ENCODE measurements at places on chromosomes 5 and 9. TPM values are rescaled to one million over a fixed set of nuclear protein-coding genes. Genes with fewer than 3 reads are reported as not detected.

DNA sequence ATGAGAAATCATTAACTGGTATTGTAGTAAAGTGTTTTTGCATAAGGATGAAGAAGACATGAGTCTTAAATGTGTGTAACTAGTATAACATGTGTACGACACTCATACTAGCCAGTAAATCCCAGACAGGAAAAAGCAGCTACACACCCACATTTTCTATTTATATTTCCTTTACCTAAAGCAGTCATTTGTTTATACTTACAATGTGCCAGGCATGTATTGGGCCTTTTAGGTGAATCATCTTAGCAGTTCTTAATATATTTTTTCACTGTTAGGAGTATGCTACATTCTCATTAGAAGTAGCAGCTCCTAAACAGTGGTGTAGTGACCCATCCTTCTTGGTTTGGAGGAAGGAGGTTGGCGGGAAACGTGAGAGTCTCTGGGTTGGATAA is 55.8 kb upstream of the TMC1 start:
- no peaks in the 10 kb centered on the region for H3K36me3 ChIP-seq
- no peaks in the 10 kb centered on the region for H3K27me3 ChIP-seq
- H3K4me3 ChIP-seq = no peak overlapping the region
- DNase-seq = peak; percentile 78

The PCDHB13 gene
- 0.18 TPM for total RNA-seq

DNA sequence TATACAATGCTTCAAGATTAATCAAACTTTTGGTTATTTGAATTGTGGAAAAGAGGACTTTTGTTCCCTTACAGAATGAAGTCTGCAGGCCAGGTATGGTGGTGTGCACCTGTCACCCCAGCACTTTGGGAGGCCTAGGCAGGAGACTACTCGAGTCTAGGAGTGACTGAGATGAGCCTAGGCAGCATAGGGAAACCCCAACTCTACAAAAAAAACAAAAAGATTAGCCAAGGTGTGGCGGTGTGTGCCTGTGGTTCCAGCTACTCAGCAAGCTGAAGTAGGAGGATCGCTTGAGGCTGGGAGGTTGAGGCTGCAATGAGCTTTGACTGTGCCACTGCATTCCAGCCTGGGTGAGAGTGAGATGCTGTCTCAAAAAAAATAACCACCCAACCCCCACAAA is 9.3 kb downstream of the CCNH start:
- no peak overlapping the region for H3K4me3 ChIP-seq
- no peaks in the 10 kb centered on the region for H3K4me1 ChIP-seq
- no peak for DNase-seq

- no peak for DNase-seq
- peak overlapping the region; percentile 65 for H3K27ac ChIP-seq
- H3K4me1 ChIP-seq = peaks cover 17% of the 10 kb centered on the region
- H3K27me3 ChIP-seq = no peaks in the 10 kb centered on the region
- peaks cover 5% of the 10 kb centered on the region for H3K36me3 ChIP-seq
These were observed 410 bp downstream of the GLIPR2 start for GRCh38 chr9:36136894-36137391.

The TPRN gene
- 1.7 TPM for total RNA-seq

DNA sequence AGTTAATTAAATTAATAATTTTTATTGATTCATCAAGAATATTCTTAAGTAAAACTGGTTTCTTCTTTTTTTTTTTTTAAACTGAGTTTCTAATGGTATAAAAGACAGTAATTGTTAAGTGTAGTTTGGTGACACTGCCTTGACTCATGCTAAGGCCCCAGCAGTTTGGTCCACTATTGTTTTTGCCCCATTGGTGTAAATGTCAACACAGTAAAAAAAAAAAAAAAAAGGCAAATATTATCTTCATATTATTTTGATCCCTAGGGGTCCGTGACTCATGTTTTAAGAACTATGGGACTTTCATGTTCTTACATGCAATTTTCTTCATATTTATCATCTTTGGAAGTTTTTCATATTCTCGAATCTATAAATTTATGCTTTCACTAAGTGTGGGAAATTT is 29.2 kb upstream of the JAK2 start:
- no peaks in the 10 kb centered on the region for H3K36me3 ChIP-seq
- H3K27ac ChIP-seq = no peak overlapping the region
- H3K4me1 ChIP-seq = no peaks in the 10 kb centered on the region
- DNase-seq = peak; percentile 28

- H3K4me3 ChIP-seq = no peak overlapping the region
- no peak overlapping the region for H3K27ac ChIP-seq
- DNase-seq = no peak
- no peaks in the 10 kb centered on the region for H3K36me3 ChIP-seq
These were observed 196.5 kb downstream of the GADD45G start for GRCh38 chr9:89801341-89801740.

The ACTBL2 gene
- total RNA-seq = 1.7 TPM

The LIFR gene
- total RNA-seq = 10.4 TPM

- H3K4me1 ChIP-seq = no peaks in the 10 kb centered on the region
- no peak for DNase-seq
- H3K4me3 ChIP-seq = no peak overlapping the region
- H3K27me3 ChIP-seq = peaks cover 4% of the 10 kb centered on the region
These were observed 27.6 kb upstream of the RNF130 start for GRCh38 chr5:180098991-180099732.

The MELK gene
- total RNA-seq = 27.4 TPM

DNA sequence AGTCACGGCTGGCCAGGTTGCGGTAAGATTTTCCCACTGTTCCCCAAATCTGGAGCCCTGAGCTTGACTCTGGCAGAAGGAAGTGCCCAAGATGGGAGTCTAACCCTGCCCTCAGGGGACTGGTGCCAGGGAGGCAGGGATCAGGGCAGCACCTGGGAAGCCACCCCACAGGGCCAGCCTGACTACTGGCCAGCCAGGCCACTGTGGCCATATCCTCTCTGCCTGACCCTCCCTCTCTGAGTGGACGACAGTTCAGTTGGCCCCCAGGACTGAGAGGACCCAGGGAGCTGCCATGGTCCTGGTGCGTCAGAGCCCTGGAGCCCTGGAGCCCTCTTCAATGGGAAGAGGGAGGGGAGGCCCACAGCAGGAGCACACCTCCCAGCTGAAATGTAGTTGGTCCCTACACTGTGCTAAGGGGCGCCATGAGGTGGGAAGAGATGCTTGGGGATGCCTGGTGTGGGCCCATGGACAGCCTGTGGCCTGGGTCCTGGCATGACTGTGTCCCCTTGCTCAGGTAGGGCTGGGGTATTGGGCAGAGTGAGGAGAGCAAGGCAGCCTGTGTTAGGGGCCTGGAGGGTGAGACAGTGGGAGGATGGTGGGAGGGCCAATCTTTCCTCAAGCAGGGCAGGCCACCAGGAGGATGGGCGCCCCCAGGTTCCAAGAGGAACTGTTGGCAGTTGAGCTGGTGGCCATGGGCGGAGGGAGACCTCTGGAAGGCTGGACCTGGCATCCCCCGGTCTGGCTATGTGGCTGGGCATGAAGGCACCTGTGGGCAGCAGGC is 81.1 kb downstream of the PHF2 start:
- H3K27ac ChIP-seq = no peak overlapping the region
- no peak overlapping the region for H3K4me3 ChIP-seq
- peaks cover 44% of the 10 kb centered on the region for H3K36me3 ChIP-seq
- no peaks in the 10 kb centered on the region for H3K4me1 ChIP-seq

The NRG2 gene
- 0.18 TPM for total RNA-seq

The ZNF782 gene
- total RNA-seq = 3.1 TPM

The SLC25A46 gene
- total RNA-seq = 84.4 TPM

DNA sequence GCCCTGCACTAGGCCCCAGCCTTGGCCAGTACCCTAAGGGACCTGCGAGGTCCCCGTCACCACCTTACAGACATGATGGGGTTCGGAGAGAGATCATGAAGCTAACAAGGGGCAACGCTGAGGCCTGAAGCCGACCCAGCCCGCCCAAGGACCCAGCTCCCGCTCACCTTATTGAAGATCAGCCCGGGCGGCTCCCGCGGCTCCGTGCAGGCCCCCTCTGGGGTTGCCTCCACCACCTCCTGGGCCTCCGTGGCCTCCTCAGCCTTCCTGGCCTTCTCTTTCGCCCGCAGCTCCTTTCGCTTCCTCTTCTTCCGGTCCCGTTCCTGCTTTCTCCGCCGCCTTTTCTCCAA is 3.6 kb downstream of the SURF6 start:
- H3K36me3 ChIP-seq = peaks cover 35% of the 10 kb centered on the region
- DNase-seq = no peak
- H3K27ac ChIP-seq = no peak overlapping the region
- H3K27me3 ChIP-seq = no peaks in the 10 kb centered on the region

DNA sequence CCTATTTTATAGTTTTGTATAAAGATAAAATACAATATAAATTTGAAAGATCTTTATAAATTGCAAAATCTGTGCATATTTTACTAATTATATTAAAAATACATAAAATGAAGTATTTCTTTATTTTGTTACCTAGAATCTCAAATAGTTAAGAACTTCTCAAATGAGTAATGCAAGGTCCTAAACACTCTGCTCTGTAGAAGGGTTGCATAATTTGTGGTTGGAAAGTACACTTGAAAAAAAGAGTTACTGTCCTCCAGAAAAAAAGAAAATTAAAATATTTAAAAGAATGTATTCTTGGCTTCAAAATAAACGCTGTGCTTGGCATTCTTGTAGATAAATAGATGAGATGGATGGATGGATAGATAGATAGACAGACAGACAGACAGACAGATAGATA is 428.8 kb upstream of the CDH6 start:
- DNase-seq = peak; percentile 72
- H3K27me3 ChIP-seq = no peaks in the 10 kb centered on the region
- peaks cover 2% of the 10 kb centered on the region for H3K4me1 ChIP-seq
- H3K36me3 ChIP-seq = no peaks in the 10 kb centered on the region

The PTGR1 gene
- 80.8 TPM for total RNA-seq

Data from IMR-90 (cell line).